ENCODE measurements at places on chromosomes 16 and 17. TPM values are rescaled to one million over a fixed set of nuclear protein-coding genes. Genes with fewer than 3 reads are reported as not detected.

- H3K36me3 ChIP-seq = no peaks in the 10 kb centered on the region
- H3K27ac ChIP-seq = no peak overlapping the region
- no peaks in the 10 kb centered on the region for H3K4me1 ChIP-seq
- DNase-seq = no peak
- H3K27me3 ChIP-seq = no peaks in the 10 kb centered on the region
Observed at GRCh38 chr17:71413935-71414334, 706.9 kb upstream of the SOX9 start.

DNA sequence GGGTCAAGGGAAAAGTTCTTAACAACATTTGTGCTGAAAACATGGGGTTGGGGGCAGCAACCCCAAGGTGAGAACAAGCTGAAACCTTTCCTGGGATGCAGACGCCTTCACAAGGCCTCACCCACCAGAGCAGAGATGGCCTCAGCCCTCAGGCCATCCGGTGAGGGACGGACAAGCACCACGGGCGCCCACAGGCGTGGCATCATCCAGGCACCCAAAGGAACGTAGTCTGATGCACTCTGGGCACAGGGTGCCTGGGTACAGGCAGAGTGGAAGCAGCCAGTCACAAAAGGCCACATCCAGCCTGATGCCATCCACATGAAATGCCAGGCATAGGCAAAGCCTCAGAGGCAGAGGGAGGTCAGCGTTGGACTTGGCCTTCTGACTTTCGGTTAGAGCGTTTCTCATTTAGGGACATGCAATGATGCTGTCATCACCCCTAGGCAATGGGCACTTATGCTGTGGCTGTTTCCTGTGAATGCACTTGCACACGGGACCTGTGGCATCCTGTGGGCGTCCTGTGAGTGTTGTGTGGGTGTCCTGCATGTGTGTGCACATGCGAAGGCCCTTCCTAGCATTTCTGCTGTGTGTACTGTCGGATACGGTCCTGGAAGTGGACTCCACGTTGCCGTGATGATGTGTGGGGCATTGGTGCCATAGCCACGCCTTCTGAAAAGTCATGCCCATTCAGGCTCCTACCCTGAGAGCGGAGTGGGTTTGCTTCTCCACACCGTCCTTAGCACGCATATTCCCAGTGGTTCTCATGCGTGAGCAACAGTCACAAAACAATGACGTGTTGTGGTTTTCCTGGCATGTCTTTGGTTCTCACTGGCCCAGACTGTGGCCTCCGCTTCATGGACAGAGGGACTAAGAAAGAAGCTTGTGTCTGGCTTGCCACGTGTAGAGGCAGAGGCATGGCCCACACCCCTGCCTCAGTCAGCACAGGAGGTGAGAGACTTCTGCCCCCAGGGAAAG lies 52.7 kb upstream of the ZNF469 start:
- H3K4me3 ChIP-seq = no peak overlapping the region
- no peaks in the 10 kb centered on the region for H3K36me3 ChIP-seq
- DNase-seq = no peak
- no peaks in the 10 kb centered on the region for H3K27me3 ChIP-seq
- no peak overlapping the region for H3K27ac ChIP-seq

DNA sequence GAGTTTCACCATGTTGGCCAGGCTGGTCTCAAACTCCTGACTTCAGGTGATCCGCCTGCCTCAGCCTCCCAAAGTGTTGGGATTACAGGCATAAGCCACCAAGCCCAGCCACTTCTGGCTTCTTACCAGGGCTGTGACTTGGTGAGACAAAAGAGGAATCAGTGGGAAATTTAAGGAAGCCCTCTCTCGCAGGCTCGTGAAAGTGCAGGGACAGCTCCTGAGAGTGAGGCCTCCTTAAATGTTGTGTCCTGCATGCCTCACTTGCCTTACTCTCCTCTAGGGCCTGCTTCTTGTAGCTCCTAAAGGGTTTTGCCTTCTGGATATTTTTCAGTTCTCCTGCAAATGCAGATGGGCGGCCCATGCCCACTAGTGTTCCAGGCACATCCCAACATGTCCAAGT lies 5.2 kb downstream of the AHSP start:
- DNase-seq = no peak
- no peaks in the 10 kb centered on the region for H3K36me3 ChIP-seq
- peaks cover 8% of the 10 kb centered on the region for H3K4me1 ChIP-seq
- H3K27me3 ChIP-seq = peaks cover 63% of the 10 kb centered on the region
- H3K4me3 ChIP-seq = no peak overlapping the region

DNA sequence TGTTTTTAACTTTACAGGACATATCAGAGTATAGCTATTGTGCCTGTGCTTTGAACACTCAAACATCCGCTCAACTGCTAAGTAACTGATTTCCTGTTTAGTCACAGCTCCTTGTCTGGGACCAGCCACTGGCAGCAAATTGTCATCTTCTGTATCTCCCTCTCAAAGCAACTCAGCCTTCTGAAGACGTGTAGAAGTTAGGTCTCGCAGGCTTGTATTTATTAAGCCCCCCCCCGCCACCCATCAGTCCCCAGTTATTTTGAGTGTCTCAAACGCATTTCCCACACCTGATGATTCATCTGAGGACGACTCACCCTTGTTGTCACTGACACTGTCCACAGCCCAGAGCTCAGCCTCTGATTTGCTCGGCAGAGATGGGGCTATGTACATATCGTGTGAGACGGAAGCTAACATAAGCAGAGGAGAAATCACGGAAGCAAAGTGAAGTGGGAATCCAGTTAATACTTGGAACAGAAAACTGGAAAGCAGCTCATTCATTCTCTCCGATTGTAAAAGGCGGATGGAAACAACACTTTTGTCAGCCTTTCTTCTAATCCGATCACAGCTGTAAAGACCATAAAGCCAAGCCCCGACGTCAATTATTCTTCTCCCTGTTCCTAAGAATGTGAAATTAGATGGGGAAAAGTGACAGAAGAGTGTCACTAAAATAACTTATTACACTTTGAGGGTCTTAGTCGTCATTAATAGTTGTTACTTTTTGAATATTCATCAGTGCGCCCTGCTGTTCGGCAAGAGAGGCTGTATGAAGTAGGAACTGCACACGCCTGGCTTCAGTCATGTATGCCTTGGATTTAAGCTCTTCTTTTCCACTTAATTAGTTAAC lies 64.2 kb downstream of the PITPNC1 start:
- H3K4me1 ChIP-seq = peaks cover 12% of the 10 kb centered on the region
- H3K4me3 ChIP-seq = peak overlapping the region; percentile 3
- peak; percentile 40 for DNase-seq
- H3K36me3 ChIP-seq = no peaks in the 10 kb centered on the region
- H3K27me3 ChIP-seq = no peaks in the 10 kb centered on the region
- peak overlapping the region; percentile 62 for H3K27ac ChIP-seq

DNA sequence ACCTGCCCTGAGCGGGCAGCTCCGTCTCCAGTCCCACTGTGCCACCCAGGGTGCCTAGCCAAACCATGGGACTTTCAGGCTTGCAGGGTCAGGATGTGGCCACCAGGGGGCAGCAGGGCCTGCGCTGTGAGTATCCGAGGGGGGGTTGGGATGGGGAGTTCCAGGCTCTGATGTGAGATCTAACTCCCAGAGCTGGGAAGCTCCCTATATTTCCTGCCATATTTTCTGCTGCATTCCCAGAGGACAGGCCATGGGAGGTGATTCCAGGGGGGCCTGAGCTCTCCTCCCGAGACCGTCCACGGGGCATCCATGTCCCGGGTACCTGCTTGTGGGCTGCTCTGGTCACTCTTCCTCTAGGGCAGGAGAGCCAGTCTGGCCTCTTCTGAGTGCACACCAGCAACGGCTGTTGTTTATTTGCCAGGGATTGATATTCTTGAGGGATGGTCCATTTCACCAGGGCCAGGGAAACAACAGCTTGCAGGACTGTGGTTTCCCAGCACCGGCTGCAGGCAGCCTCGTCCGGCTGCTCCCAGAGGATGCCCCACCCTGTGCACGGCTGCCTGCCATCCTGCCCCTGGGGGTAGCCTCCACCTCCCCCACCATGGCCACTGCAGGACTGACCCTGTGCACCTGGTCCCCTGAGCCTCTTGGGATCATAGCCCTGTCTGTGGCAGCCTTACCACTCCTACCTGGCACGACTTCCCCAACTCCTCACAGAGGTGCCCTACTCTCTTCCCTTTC lies 1.2 kb downstream of the GPR142 start:
- H3K27ac ChIP-seq = no peak overlapping the region
- H3K36me3 ChIP-seq = no peaks in the 10 kb centered on the region
- DNase-seq = peak; percentile 79
- no peak overlapping the region for H3K4me3 ChIP-seq

DNA sequence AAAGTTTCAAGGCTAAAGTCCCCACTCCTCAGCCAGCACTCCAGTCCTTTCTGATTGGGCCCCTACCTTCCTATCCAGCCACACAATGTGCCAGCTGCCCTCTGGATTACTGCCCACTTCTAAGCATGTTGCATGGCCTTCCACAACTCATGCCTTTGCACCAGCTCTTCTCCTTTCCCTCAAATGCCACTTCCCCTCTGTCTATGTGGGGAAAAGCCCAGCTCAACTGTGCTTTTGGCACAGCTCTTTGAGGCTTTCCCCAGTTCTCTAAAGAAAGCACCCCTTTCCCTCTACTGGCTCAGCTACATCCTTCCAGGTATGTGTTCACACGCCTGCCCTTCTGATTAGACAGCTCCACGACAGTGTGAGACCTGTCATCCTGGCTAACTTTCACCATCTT lies 18.5 kb downstream of the GTF3C1 start:
- no peaks in the 10 kb centered on the region for H3K4me1 ChIP-seq
- no peak overlapping the region for H3K27ac ChIP-seq
- no peaks in the 10 kb centered on the region for H3K36me3 ChIP-seq
- no peak overlapping the region for H3K4me3 ChIP-seq
- no peaks in the 10 kb centered on the region for H3K27me3 ChIP-seq

GRCh38 chr16:56965149-56966092 lies 3.7 kb downstream of the CETP start:
- H3K36me3 ChIP-seq = no peaks in the 10 kb centered on the region
- no peak overlapping the region for H3K4me3 ChIP-seq
- DNase-seq = no peak
- H3K27ac ChIP-seq = peak overlapping the region; percentile 27

DNA sequence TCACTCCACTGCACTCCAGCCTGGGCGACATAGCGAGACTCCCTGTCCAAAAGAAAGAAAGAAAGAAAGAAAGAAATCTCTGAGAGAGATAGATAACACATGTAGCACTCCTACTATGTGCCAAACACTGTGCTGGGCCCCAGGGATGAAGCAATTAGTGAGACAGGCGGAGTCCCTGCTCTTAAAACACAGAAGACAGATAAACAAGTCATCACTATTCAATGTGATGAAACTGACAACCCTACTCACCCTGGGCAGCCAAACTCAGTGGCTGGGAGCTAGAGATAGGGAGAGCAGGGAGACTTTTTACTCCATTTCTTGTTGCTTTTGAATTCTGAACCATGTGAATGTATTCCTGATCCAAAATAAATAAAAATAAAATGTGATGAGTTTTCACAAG lies 35.2 kb upstream of the GOSR2 start:
- H3K4me1 ChIP-seq = no peaks in the 10 kb centered on the region
- no peak overlapping the region for H3K4me3 ChIP-seq
- H3K27me3 ChIP-seq = peaks cover 38% of the 10 kb centered on the region
- H3K27ac ChIP-seq = no peak overlapping the region

GRCh38 chr17:35073183-35073790 lies 9.8 kb upstream of the RFFL start:
- no peak overlapping the region for H3K27ac ChIP-seq
- no peak for DNase-seq
- no peaks in the 10 kb centered on the region for H3K27me3 ChIP-seq
- H3K36me3 ChIP-seq = no peaks in the 10 kb centered on the region
- no peak overlapping the region for H3K4me3 ChIP-seq

- no peak for DNase-seq
- no peaks in the 10 kb centered on the region for H3K27me3 ChIP-seq
- no peak overlapping the region for H3K4me3 ChIP-seq
Observed at GRCh38 chr16:88296437-88297177, 86.2 kb upstream of the ZNF469 start.

DNA sequence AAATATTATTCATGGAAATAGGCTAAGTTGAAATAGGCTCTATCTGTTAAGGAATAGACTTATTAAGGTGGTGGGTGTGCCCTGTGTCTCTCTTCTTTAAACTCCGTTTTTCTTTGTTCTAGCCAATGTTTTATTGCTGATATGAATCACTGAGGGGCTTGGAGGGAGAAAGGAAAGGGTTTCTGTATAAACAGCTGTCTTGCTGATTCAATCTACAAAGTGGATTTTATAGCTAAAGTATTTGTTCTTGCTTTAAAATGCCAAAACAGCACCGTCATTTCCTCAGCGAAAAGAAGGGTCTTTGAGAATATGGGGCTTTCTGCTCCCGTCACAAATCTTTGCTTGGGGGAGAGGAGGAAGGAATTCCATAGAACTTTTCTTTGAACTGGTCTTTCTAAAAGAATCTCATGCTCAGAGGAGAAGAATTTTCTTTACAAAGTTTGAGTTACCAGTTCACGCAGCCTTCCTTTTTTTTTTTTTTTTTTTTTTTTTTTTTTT lies 39.3 kb downstream of the MSI2 start:
- H3K27me3 ChIP-seq = no peaks in the 10 kb centered on the region
- H3K27ac ChIP-seq = no peak overlapping the region
- peaks cover 6% of the 10 kb centered on the region for H3K36me3 ChIP-seq
- DNase-seq = no peak
- H3K4me3 ChIP-seq = no peak overlapping the region
- no peaks in the 10 kb centered on the region for H3K4me1 ChIP-seq

- no peaks in the 10 kb centered on the region for H3K36me3 ChIP-seq
- DNase-seq = no peak
- peak within 1 kb of the TSS; percentile 69 for H3K4me3 ChIP-seq
Observed at GRCh38 chr16:86510465-86511261, at the start of gene FOXF1. TSS of gene FOXF1 (plus strand) at chr16:86510527. CDS start at chr16:86510570, 43 bp downstream.

- H3K27ac ChIP-seq = no peak overlapping the region
- H3K4me1 ChIP-seq = no peaks in the 10 kb centered on the region
- no peaks in the 10 kb centered on the region for H3K27me3 ChIP-seq
- no peak for DNase-seq
- H3K4me3 ChIP-seq = no peak overlapping the region
Observed at GRCh38 chr17:82950525-82951102, 110.8 kb upstream of the ZNF750 start.

GRCh38 chr17:45009676-45010467 lies 41.6 kb downstream of the DCAKD start:
- no peak for DNase-seq
- no peaks in the 10 kb centered on the region for H3K27me3 ChIP-seq

- DNase-seq = no peak
- no peaks in the 10 kb centered on the region for H3K36me3 ChIP-seq
- H3K4me1 ChIP-seq = peaks cover 27% of the 10 kb centered on the region
Observed at GRCh38 chr16:58031016-58031800, 5.7 kb downstream of the MMP15 start.

The PDF gene
- 2.2 TPM for total RNA-seq

The NACA2 gene
- not detected for total RNA-seq

The TP53TG3F gene
- not detected for total RNA-seq

The TEDC2 gene
- 1.4 TPM for total RNA-seq

The MYH13 gene
- 0.14 TPM for total RNA-seq

The PERCC1 gene
- total RNA-seq = not detected

The GTF3C1 gene
- 49.6 TPM for total RNA-seq

The RHBDL1 gene
- total RNA-seq = 10.2 TPM

The KRTAP2-2 gene
- total RNA-seq = not detected

The EXOC3L1 gene
- total RNA-seq = not detected

Data from transverse colon (tissue), 4 donors.